Cortex of kidney (tissue), 1 donor: ENCODE measurements at places on chromosomes 7 and 10.

GRCh38 chr10:117754770-117755658, 212.5 kb downstream of the EMX2 start:
- DNase-seq: no peak

DNA sequence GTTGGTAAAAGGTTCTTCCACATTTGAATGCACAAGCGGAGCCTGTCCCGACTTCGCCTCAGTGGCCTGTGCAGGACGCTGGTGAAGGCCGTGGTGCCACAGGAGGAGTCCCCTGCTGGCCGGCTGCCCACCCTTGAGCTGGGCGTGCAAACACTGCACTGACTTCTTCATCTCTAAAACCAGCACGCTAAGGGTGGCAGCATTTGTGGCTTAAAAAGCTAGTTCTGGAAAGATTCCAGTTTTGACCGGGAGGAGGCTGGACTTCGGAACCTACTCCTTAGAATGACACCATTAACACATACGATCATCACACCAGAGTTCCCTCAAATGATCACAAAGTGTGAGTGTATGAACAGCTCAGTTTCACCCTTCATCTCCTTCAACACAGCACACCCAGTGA, 102.4 kb downstream of the SMURF1 start:
- no peak for DNase-seq

DNA sequence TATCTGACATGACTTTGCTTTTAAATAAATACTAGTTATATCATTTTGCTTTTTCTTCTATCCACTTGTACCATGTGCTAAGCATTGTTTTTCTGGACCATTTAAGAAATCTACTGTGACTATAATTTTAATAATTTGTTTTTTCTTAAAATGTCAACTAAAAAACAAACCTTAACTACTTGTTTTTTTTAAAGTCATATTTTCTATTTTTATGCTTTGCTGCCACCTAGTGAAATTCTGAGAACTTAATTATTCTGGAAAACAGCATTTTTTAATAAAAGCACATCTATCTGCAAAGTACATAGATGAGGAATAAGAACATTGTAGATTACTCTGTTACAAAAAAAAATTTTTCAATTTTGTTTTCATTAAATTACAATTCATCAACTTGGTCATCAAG, 47.4 kb downstream of the ORC5 start:
- DNase-seq: no peak

DNA sequence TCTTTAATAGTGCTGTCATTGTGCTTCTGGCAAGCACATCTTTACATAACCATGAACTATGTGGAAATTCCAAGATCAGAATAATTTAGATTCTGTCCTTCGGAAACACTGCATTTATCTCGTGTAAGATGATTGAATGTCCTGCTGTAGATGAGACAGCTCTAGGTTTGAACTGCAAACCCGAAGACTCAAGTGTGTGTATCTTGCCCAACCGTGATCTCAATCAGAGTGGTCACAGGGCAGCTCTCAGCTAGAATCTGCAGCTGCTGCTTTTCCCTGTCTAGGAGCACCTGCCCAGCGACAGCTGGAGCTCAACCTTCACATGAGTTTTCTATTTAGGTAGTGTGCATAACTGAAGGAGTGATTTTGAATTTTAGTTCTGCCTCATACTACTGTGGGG, 17.5 kb upstream of the KIF20B start:
- no peak for DNase-seq

DNA sequence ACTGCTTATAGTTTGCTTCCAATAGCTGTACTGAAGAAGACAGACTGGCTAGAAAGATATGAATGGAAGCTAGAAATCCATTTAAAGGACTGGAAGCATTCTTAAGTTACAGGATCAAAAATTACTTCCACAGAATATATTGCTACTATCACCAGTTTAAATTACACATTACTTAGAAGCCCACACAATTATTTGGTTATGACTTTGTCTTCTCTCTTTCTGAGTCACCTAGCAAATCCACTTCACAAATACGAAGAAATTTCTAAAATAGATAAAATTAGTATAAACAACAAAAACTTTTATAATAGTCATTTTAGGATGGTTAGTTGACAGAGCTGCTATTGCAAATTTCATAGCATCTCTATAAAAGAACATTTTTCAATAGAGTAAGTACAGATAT, 108.1 kb downstream of the SNX13 start:
- DNase-seq: no peak

GRCh38 chr10:20714518-20714917, 182.6 kb downstream of the NEBL start:
- DNase-seq: no peak
